GOT3 (cell line): ENCODE measurements at places on chromosomes 3 and 15.

DNA sequence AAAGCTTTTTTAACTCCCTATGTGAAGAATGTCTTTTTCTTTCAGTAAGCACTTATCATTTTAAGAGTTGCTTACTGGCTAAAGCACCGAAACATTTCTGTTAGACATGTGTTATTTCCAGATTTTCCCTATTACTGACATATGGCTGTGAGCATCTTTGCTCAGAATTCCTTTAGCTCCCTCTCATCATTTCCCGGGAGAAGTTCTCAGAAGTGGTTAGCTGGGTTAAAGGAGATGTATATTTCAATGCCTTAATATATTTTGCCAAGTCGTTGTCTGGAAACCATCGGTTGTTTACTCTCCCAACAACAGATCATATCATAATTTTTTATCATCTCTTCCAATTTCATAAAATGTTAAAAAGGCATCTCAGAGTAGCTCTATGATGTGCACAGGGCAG is 396.5 kb downstream of the OCA2 start:
- DNase-seq: no peak

DNA sequence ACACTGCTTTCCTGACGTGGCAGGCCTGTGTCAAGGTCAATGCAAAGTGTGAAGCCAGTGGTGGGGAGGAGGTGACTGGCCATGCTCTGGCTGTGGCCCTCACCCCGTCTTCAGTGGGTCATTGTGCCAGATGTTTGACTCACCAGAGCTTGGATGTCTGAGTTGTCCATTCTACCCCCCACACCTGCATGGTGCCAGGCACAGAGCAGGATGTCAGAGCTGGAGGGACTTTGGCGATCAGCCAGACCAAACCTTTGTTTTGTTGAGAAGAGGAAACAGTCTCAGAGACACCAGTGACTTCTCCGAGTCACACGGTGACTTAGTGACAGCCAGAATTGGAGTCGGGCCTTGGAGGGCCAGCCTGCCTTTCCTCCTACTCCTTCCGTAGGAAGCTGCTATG is 49.5 kb downstream of the SMAD6 start:
- no peak for DNase-seq

DNA sequence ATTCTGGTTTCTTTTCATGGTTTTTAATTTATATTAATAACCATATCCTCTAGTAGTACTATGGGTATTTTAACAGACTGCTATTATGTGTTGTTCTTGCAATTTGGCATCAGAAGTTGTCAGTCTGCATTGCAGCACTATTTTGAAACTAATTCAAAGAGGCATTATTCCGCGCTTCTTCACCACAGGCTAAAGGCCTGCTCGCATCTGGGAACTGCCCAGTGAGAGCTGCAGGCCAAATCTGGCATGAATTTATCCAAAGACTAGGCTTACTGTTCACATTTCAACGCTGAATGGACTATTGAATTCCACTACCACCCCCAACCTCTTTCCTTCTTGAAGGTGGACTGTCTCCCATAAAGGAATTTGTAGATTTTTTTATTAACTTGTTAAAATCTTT is 310.4 kb upstream of the NR2F2 start:
- DNase-seq: no peak

- no peak for DNase-seq
Measured at GRCh38 chr3:97575742-97576141, 188.8 kb upstream of the ARL6 start.

DNA sequence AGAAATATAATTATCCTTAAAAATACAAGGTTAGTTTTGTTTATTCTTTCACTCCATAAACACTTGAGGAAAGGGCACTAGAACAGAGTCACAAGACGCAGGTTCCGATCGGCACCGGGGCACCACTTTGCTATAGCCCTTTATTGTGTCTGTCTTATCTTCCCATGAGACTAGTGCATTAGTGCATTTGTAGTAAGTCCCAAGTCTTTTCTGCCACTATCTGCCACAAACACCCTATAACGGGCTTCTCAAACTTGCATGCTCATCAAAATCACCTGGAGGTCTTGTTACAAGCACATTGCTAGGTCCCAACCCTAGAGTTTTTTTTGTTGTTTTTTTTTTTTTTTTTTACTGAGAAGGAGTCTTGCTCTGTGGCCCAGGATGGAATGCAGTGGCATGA is 213.1 kb downstream of the FOXP1 start:
- DNase-seq: no peak

DNA sequence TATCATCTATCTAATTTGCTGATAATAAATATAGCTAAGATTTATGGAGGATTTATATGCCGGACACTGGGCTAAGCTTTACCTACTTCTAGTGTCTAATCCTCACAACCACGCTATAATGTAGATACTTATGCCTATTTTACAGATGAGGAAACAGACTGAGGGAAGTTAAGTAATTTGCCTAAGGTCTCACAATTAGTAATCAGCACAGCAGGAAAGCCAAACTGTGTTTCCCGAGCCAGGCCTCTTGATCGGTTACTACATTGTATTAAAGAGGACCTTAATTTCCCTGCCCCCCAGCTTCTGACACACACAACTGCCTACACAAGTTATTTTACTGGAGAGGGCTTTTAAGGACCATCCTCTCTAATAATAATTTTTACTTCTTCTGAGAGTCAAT is 40.9 kb downstream of the ONECUT1 start:
- no peak for DNase-seq

DNA sequence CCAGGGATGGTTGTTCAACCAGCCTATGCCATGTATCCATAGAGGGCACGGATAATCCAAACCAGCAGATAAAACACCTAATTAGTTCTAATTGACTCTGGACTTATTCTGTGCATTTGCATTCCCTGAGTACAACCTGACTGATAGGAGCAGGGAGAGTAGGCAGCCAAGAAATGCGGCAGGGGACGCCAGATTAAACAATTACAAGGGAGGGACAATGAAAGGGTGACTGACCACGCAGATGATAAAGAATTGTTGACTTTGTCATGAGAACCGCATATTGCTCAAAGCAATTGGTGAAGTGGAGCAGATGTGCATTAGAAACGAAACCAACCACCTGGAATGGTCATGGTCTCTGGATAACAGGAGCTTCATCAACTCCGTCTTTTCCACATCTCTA is 369.1 kb upstream of the FRG2C start:
- DNase-seq: no peak

- DNase-seq: no peak
Measured at GRCh38 chr15:84741121-84741520, 7.3 kb upstream of the ZNF592 start.

DNA sequence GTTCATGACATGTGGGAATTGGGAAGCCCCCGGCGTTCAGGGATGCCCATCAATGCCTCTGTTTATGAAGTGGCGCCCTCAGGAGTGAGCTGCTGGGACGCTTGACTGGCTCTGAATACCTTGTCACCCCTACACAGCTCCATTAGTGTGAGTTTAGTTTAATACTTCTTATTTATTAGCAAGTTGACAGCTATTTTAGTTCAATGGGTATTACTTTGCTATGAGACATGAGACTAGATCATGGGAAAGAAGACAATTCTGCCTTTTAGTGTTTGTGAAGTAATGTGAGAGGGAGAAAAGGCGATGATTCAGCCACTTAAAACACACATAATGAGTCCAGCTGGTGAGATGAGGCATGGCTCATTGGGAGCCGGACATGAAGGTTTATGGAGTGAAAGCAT is 678.5 kb downstream of the NR2F2 start:
- no peak for DNase-seq

DNA sequence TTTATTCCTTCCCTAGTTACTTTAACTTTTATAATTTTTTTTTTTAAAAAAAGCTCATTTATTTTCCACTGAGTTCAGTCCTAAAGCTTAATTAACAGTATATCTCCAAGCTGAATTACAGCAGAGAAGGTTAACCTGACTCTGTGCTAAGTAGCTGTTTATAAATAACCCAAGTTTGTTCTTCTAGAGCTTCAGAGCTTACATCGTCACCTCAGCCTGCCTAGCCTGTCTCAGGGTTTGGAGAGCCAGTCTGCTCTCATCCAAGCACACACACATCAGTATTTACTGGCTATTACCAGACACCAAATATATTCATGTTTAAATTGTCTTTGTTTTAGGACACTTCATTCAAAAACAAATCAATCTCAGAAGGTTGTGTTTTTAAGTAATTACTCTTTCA is 154.9 kb downstream of the CDIN1 start:
- DNase-seq: no peak

DNA sequence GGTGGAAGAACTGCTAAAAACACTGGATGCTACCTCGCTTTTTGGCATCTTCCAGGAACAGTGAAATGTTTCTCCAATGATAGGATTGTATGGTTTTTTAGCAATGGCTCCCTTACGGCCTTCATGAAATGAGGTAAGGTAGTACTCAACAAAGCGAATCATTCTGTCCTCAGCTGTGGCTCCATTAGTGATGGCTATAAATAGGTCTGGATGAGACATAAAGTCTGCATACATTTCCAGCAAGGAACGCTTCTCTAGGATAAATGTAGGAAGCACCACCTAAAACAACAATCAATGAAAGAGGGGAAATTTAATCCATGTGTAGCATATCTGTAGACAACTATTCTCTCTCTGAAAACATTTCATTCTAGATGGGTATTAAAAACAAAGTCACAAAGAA is 32.4 kb upstream of the SNX4 start:
- no peak for DNase-seq

DNA sequence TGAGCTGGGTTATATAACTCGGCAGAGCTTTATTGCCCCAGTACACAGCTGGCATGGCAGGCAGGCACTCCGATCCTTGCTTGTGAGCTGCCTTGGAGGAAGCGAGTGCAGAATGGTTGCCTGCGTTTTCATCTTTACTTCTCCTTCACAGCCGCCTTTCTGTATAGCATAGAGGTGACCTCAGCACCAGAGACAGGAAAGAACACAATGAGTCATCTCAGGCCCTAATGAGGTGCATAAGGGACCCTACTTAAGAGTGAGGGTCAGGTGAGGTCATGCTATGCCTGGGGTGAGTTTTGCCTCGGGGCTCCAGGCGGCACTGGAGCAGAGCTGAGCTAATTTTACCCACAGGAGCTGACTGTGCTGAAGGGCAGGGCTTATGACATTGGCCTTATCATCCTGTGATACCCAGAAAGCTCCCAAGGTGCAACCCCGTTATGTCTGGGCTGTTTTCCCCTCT is 43.5 kb downstream of the LPP start:
- DNase-seq: no peak

GRCh38 chr3:159169828-159170227 is 368.0 kb downstream of the MFSD1 start:
- no peak for DNase-seq

- no peak for DNase-seq
Measured at GRCh38 chr3:124391774-124392173, 338.5 kb upstream of the UMPS start.

- DNase-seq: no peak
Measured at GRCh38 chr3:47984075-47984728, 32.0 kb downstream of the MAP4 start.

DNA sequence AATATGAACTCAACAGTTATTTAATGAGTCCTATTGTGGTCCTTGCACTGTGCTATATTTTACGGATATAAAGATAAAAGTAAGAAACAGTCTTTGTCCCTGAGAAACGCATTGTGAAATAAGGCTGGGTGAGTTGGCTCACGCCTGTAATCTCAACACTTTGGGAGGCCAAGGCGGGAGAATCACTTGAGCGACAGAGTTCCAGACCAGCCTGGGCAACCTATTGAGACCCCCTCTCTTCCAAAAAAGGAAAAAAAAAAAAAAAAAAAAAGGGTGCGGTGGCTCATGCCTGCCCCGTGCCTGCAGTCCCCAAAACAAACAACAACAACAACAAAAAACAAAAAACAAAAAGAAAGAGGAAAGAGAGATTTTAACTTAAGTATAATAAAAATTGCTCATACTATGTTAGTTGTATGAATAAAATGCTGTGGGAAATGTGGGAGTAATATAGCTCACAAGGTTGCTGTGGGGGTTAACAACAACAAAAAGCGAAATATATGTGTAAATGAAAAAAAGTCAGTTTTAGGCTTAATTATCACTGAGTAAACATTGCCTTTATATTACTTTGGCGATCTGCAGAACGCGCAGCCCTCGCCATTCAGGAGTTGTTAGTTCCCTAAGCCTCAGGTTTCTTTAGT is 461 bp upstream of the FNDC3B start:
- DNase-seq: no peak

DNA sequence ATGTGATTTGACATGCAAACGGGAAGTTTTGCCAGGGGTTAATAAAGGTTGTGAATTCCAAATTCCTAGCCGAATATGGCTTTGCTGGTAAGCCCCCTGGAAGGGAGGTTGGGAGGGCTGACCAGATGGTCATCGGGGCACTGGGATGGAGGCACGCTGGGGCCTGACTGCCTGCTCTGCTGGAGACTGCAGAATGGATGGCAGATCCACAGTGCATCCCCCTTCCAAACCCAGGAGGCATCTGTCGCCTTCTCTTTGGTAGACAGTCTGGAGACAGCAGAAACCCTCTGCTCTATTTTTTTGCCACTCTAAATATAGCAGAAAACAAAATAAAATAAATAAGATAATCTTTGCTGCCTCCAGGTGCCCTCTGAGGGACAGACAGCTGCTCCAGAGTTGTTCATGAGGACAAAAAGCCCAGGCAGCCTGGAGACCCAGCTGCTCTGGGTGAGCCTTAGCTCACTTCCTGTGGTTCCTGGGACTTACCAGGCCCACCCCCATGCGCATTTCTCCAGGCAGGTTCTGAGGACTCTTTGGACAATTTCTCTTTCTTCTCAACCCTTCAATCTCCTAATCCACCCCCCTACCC is 6.1 kb upstream of the SPTBN5 start:
- no peak for DNase-seq

DNA sequence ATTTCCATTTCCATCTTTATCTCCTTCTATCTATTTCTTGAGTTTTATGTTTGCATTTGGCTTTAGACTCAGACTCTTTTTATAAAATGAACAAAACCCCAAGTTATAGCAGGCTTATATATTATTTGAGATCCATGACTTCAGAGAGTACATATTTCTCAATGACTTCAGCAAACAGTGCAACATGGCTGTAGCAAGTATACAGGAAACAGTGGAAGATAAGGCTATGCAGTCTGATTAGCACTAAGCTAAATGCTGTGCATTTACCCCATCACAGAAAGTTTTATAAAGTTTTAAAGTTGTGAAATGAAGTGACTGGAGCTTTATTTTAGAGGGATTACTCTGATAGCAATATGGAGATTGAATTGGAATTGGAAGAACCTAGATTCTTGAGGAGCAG is 463.5 kb upstream of the TGFBR2 start:
- DNase-seq: no peak

- no peak for DNase-seq
Measured at GRCh38 chr15:41949401-41950126, 22.8 kb downstream of the EHD4 start.

DNA sequence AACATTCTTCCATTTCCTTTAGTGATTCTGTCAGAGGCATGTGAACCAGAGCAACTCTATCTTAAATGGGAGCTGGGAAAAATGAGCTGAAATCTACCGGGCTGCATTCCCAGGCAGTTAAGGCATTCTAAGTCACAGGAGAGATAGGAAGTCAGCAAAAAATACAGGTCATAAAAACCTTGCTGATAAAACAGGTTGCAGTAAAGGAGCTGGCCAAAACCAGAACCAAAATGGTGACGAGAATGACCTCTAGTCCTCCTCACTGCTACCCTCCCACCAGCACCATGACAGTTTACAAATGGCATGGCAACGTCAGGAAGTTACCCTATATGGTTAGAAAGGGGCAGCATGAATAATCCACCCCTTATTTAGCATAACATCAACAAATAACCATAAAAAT is 66.4 kb downstream of the B3GALNT1 start:
- no peak for DNase-seq
